ENCODE measurements at places on chromosomes 13 and 19.

DNA sequence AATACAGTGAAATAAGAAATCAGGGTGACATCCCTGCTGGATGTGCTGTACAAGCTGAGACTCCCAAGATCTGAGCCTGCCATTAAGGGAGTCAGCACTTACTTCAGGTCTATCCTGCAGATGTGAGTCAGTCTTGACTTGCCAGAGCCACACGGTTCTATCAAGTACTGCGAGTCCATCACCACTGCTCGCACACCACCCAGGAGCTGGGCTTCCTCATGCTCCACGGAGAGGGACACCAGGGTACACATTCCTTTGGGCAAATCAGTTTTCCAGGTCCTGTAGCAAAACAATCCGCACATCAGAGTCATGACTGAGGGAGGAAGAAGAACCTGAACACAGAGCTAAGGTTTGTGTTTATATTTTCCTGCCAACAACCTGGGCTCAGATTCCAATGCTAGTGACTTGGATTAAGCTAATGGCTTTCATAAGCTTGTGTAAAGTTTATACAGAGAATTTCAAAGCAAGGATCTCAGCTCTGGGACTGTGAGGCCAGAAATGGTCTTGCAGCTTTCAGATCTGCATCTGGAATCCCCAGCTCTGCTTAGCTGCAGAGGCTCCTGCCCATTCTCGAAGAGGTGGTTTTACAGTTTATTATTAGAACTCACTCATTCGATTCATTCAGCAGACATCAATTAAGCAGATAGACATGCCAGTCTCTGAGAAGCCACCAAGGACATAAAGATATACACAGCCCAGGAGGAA, 90.6 kb downstream of the KL start:
- no peak for DNase-seq

- no peak for DNase-seq
Observed at GRCh38 chr13:80123945-80124344, 217.0 kb downstream of the SPRY2 start.

DNA sequence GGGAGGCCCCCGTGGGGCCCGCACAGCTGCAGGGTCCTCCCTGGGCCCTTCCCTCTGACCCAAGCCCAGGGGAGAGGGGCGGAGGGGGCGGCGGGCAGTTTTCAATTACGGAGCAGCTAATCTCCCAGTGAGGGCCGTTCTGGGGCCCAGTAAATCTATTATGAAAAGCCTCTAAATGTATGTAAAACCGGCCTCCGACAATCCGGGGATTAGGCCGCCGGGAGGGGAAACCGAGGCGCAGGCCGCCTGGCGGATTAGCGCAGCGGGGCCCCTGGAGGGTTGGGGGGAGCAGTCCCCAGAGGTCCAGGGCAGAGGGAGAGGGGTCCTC, 25.1 kb downstream of the EFNA2 start:
- no peak for DNase-seq

GRCh38 chr13:41652735-41653361, 195.5 kb downstream of the RGCC start:
- peak; percentile 56 for DNase-seq

- DNase-seq, result no peak
Observed at GRCh38 chr19:52138983-52139251, 821 bp downstream of the ZNF616 start.

GRCh38 chr13:35858665-35859064, 272.5 kb downstream of the DCLK1 start:
- DNase-seq, result no peak

GRCh38 chr19:17245535-17245984, at the start of gene NR2F6:
NR2F6 (minus strand) TSS chr19:17245919; CDS start chr19:17245220, 699 bp downstream.
- no peak for DNase-seq

- no peak for DNase-seq
Observed at GRCh38 chr13:23443878-23444277, 10.4 kb upstream of the SACS start.

DNA sequence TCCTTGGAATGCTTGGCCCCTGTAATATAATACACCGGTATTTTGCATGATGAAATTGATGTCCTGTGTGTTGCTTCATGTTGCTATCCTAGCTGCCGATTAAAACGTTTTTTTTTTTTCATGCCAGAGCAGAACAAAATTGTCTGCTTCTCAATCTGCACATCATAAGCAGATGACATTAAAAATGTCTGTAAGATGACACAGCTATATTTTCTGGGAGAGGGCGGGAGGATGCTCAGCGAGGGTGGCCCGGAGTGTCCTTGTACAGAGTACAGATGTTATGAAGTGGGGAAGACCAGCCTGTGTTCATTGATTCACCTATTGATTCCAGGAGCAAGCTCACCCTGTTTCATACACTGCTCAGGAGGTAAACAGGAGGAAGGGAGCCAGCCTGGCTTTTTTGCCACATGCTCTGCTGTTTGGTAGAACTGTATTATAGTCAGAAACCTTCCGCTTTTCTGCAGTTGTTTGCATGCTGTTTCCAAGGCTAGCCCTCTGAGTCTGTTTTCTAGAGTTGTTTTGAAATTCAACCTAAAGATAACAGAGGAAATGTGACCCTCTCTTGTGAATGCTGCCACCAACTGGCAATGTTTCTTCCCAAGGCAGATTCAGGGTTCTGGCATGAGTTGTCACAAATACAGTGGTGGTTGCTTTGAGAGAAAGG, 4.7 kb upstream of the IRS2 start:
- peak; percentile 44 for DNase-seq
